ENCODE measurements at places on chromosomes 1 and 21.

GRCh38 chr1:63718541-63718970 lies 55.3 kb upstream of the ROR1 start:
- no peak for DNase-seq

DNA sequence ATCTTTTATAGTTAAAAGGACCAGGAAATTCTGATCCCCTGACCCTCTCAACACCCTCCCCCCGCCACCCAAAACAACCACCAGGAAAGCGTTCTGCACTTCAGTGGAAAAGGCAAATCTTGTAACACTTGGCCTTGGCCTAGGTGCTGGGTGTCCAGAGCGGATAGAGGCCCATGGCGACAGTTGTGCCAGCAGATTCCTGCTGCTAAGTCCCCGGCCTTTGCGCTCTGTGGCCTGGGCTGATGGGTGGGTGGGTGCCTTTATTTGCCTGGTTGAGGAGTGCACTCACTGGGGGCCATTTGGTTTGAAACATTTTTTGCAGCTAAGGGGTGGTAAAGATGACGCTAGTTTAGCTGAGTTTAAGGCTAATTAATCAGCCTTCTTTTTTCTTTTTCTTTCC lies 127.9 kb upstream of the ERRFI1 start:
- no peak for DNase-seq

GRCh38 chr1:109133815-109134214 lies 19.9 kb downstream of the ELAPOR1 start:
- no peak for DNase-seq

DNA sequence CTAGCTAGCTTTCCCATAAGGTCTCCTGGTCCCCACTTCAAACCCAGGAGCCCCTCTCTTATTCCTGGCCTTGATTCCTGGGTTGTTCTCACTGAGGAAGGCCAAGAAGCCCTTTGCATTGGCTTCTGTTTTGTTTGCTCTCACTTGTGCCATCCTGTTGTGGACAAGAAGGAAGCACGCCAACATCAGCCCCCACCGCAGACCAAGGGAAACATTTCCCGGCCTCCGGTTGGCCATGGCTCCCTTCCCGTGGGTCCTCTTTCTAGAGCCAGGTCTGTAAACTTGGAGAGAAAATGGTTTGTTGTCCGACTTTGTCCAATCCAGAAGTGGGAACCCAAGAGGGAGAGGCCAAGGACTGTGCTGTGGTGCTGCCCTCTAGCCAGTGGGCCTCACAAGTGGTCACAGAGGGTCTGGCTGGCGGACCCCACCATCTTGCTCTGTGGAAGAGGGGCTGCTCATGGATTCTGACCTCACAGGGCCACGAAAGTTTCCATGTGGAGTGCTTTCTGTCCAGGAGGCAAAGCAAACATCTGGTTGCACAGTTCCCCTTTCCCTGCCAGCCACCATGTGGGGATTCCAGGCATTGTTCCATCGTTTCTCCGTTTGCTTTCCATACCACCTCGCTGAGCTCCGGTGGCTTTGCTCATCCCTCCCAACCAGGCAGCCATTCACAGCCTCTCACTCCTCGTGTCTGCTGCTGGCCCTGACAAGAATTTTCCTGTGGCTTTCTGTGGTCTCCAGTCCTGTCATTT lies 18.9 kb upstream of the TENT5C start:
- DNase-seq, result no peak

DNA sequence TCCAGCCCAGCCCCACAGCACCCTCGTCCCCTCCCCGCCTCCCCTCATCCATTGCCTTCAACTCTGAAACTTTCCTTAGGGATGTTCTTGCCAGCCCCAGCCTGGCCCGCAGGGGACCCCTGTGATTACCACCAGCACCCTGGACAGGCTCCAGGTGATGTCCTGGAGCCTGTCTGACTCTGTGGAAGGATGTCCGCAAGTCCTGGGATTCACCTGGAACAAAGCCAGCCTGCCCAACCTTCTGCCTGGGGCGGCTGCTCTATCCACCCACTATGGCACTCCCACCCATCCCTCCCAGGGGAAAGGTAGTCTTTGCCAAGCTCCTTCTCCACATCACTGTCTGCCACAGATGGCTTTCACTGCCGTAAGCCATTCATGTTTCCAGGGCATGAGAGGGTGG lies 24.4 kb upstream of the PTPRF start:
- no peak for DNase-seq

GRCh38 chr21:14244911-14245310 lies 29.0 kb downstream of the RBM11 start:
- DNase-seq, result no peak

GRCh38 chr1:239677362-239677761 lies 291.0 kb downstream of the CHRM3 start:
- DNase-seq, result no peak

GRCh38 chr1:197391303-197392226 lies 123.5 kb downstream of the CRB1 start:
- no peak for DNase-seq

DNA sequence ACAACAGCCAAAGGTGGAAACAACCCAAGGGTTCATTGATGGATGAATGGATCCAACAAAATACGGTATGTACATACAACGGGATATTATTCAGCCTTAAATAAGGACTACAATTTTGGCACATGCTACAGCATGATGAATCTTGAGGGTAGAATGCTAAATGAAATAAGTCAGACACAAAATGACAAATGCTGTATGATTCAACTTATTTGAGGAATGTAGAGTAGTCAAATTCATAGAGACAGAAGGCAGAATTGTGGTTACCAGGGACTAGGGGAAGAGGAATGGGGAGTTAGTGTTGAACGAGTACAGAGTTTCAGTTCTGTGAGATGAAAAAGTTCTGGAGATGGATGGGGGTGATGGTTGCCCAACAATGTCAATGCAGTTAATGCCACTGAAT lies 118.0 kb upstream of the PAXBP1 start:
- DNase-seq, result no peak

DNA sequence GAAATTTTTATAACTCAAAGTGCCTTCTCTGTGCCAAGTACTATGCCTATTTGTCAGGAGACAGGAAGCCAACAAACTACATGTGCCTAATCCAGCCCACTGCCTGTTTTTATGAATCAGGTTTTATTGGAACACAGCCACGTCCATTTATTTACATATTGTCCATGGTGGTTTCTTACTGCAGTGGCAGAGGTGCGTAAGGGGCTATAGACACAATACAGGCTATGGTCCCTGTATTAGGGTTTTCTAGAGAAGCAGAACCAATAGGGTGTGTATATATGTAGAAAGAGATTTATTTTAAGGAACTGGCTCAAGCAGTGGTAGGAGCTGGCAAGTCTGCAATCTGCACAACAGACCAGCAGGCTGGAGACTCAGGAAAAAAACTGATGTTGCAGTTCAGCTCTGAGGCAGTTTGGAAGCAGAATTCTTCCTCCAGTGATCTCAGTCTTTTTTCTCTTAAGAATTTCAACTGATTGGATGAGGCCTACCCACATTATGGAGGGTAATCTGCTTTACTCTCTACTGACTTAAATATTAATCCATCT lies 15.4 kb downstream of the PPIE start:
- no peak for DNase-seq

DNA sequence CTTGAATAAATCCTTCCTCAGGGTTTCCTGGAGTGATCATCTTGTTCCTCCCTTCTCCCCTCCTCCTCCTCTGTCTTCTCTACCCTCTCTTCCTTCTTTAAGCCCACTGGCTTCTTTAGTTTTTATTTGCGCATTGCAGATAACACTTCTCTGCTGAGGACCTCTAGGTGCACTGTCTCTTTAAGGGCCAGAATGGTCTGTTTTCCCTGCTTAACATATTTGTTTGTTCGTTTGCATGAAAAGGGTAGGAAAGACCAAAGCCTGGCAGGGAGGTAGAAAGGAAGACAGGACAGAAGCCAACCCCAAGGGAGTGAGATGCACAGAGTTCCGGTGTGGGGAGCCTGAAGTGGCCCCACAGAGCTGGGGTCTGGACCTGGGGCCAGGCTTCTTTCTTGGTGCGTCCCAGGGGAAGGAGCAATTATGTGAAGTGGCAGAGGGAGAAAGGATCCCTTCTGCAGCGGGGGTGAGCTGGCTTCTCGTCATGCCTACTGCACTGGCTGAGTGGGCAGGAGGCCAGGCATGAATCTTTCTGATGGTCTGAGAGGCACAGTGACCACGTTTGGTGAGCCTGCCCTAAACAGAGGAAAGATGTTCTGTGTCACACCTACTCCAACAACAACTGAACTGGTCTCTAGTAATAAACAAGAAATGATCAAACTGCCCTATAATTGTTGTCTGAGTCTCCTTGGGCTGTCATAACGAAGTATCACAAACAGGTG lies 232.7 kb downstream of the KCNJ6 start:
- no peak for DNase-seq

GRCh38 chr1:159282118-159282517 lies 20.0 kb upstream of the FCER1A start:
- no peak for DNase-seq

GRCh38 chr1:93574991-93575390 lies 106.6 kb downstream of the BCAR3 start:
- no peak for DNase-seq

- no peak for DNase-seq
These were observed 66.8 kb upstream of the BACH1 start for GRCh38 chr21:29231756-29232529.

- no peak for DNase-seq
These were observed 4.0 kb downstream of the DONSON start for GRCh38 chr21:33584455-33584854.

- no peak for DNase-seq
These were observed 11.6 kb downstream of the PEF1 start for GRCh38 chr1:31633117-31633516.

GRCh38 chr1:206098242-206098919 lies 18.8 kb downstream of the AVPR1B start:
- DNase-seq, result no peak

GRCh38 chr1:197924516-197925123 lies 7.4 kb downstream of the LHX9 start:
- no peak for DNase-seq

DNA sequence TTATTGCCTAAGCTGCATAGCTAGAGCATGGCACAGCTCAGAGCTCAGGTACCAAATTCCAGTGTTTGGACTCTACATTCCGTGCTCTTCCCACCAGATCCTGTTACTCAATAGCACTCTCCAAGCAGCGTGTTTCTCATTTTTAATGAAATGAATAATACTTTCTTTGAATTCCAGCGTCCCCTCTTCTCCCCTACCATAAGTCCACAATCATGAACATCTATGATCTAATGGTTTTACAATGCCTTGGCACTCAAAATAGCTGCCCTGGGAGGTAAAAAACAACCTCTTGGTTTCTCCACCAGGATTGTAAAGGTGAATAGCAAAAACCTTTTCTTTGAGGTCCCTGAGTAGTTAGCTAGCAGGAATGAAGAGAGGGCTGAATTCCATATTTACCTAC lies 480.0 kb upstream of the PKN2 start:
- DNase-seq, result no peak

DNA sequence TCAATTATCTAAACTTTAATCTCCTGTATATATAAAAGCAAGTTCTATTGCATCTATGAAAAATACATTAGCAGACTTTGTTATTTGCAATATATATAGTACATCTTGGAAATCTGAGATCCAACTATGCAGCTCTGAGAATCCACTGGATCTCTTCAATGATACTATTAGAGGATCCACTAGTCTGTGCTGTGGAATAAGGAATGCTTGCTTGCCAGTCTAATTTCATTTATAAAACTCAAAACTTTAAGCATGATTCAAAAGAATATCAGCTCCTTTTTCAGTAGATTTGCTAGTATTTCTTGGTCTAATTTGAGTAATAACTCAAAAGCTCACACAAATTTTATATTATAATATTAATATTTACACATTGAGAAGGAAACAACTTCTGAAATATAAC lies 115.1 kb downstream of the SPATA6 start:
- no peak for DNase-seq

DNA sequence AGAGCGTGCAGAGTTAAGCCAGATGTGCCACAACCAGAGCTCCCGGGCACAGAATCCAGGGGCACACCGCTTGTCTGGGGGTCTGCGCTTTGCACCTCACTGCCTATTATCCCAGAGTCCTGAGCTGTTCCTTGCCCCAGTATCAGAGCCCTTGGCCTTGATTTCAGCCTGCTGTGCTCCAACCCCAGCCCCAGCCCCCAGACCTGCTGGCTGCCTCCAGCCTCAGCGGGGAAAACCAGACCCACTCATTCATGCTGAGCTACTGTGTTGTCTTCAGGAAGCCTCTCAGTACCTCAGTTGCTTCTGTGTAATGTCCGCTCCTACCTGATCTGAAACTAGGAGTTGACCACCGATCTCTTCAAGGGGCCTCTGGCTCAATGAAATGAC lies 1.1 kb downstream of the IKBKE start:
- no peak for DNase-seq

GRCh38 chr1:172640111-172640510 lies 18.8 kb upstream of the FASLG start:
- no peak for DNase-seq
